ENCODE measurements at places on chromosomes 4 and X.

GRCh38 chr4:144820011-144820727 lies 174.2 kb downstream of the HHIP start:
- DNase-seq: no peak

GRCh38 chr4:825063-825970 lies 612 bp downstream of the CPLX1 start:
- DNase-seq: peak; percentile 35

- DNase-seq: peak; percentile 38
Observed at GRCh38 chrX:67555578-67556203, 11.9 kb downstream of the AR start.

DNA sequence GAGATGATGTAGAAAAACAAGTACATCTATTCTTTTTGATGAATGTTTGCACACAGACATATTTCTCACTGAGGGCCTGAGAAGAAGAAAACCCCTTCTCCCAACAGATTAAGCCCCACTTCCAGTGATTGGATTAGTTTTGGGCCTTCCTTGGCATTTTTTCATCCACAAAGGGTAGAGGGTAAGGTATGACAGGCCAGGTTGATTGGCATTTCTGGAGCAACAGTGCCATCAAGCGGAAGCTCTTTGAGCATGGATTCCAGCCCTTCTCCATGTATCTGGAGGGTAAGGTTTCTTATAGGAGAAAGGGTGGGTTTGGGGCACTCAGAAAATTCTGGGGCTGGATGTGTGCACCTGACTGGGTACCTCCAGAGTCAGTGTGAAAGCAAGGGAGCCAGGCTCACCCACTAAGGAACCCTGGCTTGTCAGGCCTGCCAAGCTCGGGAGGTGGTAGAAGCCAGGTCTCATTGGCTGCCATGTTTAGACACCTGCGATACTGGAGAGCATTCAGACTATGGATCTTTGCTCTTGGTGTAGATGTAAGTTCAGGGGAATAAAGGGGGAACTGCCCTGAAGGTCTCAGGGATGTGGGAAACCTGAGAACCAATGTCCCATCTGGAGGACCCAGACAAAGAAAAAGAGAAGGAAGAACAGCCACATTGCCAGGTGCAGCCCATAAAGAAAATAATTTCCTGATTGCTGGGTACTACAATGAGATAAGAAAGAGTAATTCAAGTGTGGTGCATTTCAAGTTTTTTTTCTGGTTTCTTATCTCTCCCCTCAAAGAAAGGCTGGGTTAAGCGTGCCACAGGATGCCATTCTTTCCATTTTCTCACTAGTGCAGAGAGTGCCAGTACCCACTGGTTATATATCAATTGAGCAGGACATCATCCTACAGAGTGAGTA lies 222.3 kb upstream of the AGTR2 start:
- no peak for DNase-seq

DNA sequence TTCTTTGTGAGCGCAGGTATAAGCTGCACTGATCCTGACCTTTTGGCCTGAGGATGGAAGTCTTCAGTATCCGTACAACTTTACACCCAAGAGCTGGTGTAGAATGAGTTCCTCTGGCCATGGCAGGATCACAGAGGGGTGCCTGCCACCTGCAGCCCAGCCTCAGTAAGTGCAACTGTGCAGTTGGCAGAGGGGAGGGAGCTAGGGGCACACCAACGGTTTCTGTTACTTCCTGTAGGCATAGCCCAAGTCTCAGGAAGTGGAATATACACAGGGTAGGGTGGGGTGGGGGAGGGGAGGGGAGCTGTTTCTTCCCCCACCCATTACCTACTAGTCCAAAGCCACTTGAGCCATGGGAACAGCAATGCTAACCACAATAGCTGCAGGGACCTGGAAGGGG lies 85.4 kb upstream of the GBA3 start:
- peak; percentile 60 for DNase-seq
